ENCODE measurements at places on chromosomes 6 and 20. TPM values are rescaled to one million over a fixed set of nuclear protein-coding genes. Genes with fewer than 3 reads are reported as not detected.

Gene WFDC12
- not detected for total RNA-seq

Gene CHRNA4
- total RNA-seq, result 0.43 TPM

Gene PARD6B
- total RNA-seq, result 32.9 TPM

Gene FAM8A1
- total RNA-seq, result 18.7 TPM

Gene MAPK13
- 42.9 TPM for total RNA-seq

Gene FOXS1
- total RNA-seq, result not detected

Gene OPRM1
- total RNA-seq, result not detected

Gene GGT7
- total RNA-seq, result 59.1 TPM

Gene PROKR2
- total RNA-seq, result not detected

Gene GJA10
- not detected for total RNA-seq

Gene GCNT2
- 8.2 TPM for total RNA-seq

Gene HRH3
- total RNA-seq, result not detected

Gene TRAPPC3L
- not detected for total RNA-seq

Gene SLPI
- not detected for total RNA-seq

Gene RBPJL
- 1.5 TPM for total RNA-seq

Gene NKAIN4
- 0.60 TPM for total RNA-seq

Gene KCNB1
- 0.98 TPM for total RNA-seq

Gene GUCA1A
- 1.2 TPM for total RNA-seq

Gene KIAA0408
- 1.4 TPM for total RNA-seq

Gene SLC25A27
- total RNA-seq, result 31.9 TPM

Gene VGLL2
- total RNA-seq, result not detected

Data from progenitor cell of endocrine pancreas (in vitro differentiated cells).